Spleen (tissue), 13 donors: ENCODE measurements at places on chromosomes 3 and 15. TPM values are rescaled to one million over a fixed set of nuclear protein-coding genes. Genes with fewer than 3 reads are reported as not detected.

SPTSSB gene
- total RNA-seq: 0.79 TPM

GOLGA8S gene
- total RNA-seq: 0.26 TPM

MED12L gene
- total RNA-seq: 1.4 TPM

IGDCC3 gene
- not detected for total RNA-seq

TCAIM gene
- 28.7 TPM for total RNA-seq

ITIH4 gene
- total RNA-seq: 10.3 TPM

GOLGA8M gene
- total RNA-seq: 2.1 TPM

HDDC3 gene
- total RNA-seq: 18.0 TPM
